ENCODE measurements at places on chromosomes 1 and 21.

DNA sequence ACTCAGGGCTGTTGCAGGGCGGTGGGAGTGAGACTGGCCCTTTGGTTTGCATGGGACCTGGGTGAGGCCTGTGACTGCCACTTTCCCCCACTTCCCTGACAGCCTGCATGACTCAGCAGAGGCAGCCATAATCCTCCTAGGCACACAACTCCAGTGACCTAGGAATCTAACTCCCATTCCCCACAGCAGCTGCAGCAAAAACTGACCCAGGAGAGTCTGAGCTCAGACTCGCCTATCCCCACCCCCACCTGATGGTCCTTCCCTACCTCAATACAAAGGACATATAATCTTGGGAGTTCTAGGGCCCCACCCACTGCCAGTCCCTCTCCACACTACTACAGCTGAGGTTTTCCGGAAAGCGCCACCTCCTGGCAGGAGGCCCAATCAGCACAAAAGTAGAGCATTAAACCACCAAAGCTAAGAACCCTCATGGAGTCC is 26.7 kb downstream of the NDC1 start:
- no peak for DNase-seq

DNA sequence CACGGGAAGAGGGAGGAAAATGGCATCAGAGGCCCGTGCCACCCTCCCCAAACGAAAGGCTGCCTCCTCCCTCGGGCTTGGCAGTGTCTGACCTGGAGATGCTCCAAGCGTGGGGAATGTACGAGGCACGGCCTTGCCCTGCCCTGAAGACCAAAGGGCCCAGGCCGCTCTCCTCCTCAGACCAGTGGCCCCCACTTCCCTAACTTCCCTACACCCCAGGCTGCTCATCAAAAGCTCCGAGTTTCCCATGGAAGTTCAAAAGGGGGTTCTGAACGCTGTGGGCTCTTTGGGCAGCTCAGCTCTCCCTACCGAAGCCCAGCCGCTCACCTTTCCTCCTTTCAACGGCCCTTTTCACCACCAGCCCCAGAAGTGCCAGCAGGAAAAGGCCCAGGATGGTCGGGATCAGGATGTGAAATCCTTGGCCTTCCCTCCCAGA is 11.8 kb downstream of the FCMR start:
- no peak for DNase-seq

DNA sequence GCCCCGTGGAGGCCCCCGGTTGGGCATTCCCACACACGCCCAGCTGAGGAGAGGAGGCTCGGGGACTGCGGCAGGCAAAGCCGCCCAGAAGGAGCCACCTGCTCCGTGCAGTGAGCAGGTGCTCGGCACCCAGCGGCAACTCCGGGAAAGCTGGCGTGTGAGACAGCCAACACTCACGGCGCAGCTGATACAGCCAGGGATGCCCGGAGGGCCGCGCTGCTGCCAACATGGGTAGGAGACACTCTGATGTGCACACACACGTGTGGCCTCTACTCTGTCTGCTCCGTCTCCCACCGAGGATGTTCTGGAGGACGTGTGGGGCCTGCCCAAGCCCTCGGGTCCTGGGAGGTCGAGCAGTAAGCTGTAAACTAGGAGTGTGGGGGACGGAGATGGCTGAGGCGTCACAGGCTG is 12.9 kb downstream of the MORN1 start:
- DNase-seq: no peak

DNA sequence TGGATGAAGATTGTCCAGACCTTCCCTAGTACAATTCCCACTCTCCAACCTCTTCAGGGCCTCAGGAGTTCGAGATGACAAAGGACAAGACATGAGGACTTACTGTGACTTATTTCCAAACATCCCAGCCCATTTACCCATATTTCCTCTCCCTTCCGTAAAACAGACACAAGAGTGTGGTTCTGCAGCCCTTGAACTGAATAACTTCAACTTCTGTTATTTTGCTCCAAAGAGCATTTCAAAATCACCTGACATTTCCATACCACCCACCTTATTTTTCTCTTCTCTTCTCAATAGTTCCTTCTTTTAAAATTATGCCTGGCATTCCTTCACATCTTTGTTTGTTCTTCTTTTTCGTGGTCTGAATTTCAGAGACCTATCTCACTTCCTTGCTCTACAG is 8.7 kb upstream of the OR10K2 start:
- no peak for DNase-seq

DNA sequence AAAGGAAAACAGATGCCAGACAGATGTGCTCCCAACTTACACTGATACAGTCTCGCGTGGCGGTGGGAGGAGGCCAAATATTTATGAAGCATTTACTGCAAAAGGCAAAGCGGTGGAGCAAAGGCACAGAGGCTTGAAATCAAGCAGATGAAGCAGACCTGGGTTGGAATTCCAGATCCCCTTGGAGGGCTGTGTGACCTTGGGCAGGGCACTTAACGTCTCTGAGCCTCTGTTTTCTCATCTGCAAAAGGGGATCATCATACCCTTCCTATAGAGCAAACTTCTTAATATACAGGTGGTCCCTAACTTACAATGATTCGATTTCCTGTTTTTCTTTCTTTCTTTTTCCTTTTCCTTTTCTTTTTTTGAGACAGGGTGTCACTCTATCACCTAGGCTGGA is 54.1 kb downstream of the IGSF21 start:
- no peak for DNase-seq

- DNase-seq: no peak
These were observed 44.3 kb upstream of the TENT5C start for GRCh38 chr1:117561551-117561950.

GRCh38 chr1:27878039-27878438 is 5.7 kb downstream of the THEMIS2 start:
- DNase-seq: no peak

- DNase-seq: no peak
These were observed 38.9 kb upstream of the BMP8A start for GRCh38 chr1:39452540-39452939.

GRCh38 chr1:185936641-185937040 is 202.4 kb downstream of the HMCN1 start:
- DNase-seq: no peak

DNA sequence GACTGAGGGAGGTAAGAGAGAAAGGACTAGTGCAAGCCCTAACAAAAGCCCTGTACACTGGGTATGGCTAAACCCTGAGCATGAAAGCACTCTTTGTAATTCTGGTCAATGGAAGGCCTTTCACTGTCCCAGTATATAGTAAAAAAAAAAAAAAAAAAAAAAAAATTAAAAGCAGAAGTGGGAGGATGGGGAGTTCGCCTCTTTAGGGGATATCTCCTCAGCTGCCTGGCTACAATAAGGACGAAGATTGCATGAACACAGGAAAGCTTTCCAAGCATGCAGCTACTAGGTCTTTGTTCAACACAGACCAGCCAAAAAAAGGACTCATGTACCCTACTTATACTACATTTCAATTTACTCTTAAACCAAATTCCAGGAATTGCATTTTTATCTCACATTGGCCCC is 59.1 kb downstream of the EIF4G3 start:
- peak; percentile 86 for DNase-seq

DNA sequence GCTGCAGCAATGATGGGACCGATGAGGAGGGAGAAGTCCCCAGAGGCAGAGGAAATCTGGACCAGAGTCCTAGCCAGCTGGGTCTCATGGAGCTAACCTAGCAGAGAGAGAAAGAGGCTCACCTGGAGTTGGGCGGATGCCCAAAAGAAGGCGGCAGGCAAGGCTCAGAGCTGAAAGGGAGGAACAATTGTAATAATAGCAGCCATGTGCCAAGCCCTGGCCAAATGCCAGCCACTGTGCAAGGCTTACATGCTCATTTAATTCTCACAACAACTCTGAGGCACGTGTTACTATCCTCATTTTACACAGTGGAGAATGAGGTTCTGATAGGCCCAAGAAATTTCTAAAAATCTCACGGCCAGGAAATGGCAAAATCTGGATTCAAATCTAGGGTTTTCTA is 50.0 kb upstream of the ZNF648 start:
- DNase-seq: no peak

- DNase-seq: no peak
These were observed 173.3 kb downstream of the FASLG start for GRCh38 chr1:172832006-172832725.

DNA sequence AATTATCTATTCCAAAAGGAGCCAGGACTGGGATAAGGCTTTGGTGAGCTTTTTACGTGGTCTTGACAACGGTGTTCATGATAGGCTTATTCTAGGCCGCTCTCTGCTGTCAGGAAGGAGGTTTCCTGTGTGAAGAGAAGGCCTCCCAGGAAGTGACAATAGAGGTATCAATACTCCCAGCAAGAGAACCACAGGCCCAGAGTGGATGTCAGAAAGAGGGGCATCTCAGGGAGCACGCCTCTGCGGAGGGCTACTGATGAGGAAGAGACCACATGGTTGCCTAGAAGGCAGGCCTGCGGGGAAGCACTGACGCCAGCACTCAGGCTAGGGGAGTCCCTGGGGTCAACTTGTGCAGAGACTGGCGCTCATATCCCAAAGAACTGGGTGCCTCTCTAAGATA is 60.4 kb downstream of the ITPKB start:
- DNase-seq: no peak

- no peak for DNase-seq
These were observed 14.4 kb upstream of the BARHL2 start for GRCh38 chr1:90731382-90732050.

- DNase-seq: no peak
These were observed 126.8 kb upstream of the ZNF644 start for GRCh38 chr1:91148641-91149069.

- DNase-seq: no peak
These were observed 9.5 kb downstream of the ACTL8 start for GRCh38 chr1:17764591-17764990.
